ENCODE measurements at places on chromosomes 2 and 18.

DNA sequence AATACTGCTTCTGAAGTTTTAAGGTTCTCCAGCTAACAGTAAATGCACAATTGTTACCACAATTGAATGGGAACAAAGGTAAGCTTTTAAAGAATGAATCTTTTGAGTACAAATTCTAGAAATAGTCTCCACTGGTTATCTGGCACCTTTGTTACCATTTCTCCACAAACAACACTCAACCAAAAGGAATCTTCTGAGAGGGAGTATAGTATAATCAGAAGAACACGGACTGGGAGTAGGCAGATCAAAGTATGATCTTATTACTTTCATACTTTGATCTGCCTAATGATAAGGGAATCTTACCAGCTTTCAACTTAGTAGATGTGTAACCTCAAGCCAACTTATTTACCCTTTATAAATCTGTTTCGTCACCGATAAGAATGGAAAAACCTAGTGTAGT lies 1.4 kb downstream of the CEP76 start:
- peaks cover 3% of the 10 kb centered on the region for H3K27me3 ChIP-seq
- peaks cover 41% of the 10 kb centered on the region for H3K4me1 ChIP-seq
- H3K27ac ChIP-seq, result peak overlapping the region; percentile 100
- peaks cover 35% of the 10 kb centered on the region for H3K36me3 ChIP-seq

DNA sequence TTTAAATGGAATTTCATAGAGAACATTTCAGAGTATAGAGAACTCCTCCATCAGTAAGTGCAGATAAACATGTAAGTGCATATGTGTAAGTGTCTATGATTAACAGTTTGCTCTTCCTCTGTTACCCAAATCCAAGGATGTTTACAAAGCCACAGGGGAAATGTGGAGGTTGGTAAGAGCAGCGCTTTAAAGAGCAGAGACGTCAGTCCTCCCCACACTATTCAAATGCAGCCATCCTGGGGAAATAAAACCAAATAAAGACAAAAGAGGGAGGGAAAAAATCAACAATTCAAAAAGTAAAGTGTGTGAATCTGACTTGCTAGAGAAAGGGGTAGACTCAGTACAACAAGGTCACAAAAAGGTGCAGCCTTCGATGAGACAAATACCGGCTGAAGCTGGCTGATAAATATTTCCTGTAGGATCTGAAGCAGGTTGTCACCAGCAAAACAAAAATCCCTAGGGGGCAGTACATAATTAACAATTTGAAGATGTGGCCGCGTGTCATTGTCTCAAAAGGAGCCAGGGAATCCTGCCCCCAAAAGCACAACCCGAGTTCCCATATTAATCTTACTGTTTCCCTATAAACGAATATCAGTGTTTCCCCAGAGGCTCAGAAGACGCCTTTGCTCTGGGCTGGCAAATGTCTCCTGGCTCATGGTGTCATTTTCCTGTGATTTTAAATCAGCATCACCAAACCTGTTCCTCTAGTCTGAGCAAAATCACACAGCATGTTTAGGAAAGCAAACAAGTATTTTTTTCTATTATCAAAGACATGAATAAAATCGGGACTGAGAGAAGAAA lies 216.5 kb downstream of the CDCA7 start:
- peak; percentile 17 for DNase-seq
- peak overlapping the region; percentile 3 for H3K27ac ChIP-seq
- H3K4me3 ChIP-seq, result peak overlapping the region; percentile 72
- no peaks in the 10 kb centered on the region for H3K27me3 ChIP-seq

GRCh38 chr2:42971947-42972736 lies 179.8 kb upstream of the HAAO start:
- H3K27me3 ChIP-seq, result peaks cover 6% of the 10 kb centered on the region
- H3K27ac ChIP-seq, result no peak overlapping the region
- H3K36me3 ChIP-seq, result no peaks in the 10 kb centered on the region
- peaks cover 69% of the 10 kb centered on the region for H3K4me1 ChIP-seq

DNA sequence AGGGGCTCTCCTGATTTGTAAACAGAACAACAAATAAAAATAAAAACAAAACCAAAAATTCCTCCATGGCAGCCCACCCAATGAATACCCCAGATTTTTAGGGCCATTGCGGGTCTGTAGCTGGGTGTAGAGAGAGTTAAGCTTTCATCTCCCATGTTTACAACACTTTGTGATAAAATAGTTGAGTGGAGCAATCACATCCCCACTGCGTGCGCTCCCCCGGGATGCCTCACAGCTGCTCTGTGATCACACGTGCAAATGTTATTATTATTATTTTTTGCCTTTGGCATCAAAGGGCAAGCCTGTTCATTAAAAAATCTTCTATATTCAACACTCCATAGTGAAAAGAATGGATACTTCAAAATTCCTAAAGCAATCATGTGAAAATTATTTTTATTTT lies 118.0 kb downstream of the MBP start:
- H3K4me1 ChIP-seq, result peaks cover 41% of the 10 kb centered on the region
- H3K4me3 ChIP-seq, result no peak overlapping the region
- no peaks in the 10 kb centered on the region for H3K36me3 ChIP-seq
- no peak for DNase-seq
- no peak overlapping the region for H3K27ac ChIP-seq

DNA sequence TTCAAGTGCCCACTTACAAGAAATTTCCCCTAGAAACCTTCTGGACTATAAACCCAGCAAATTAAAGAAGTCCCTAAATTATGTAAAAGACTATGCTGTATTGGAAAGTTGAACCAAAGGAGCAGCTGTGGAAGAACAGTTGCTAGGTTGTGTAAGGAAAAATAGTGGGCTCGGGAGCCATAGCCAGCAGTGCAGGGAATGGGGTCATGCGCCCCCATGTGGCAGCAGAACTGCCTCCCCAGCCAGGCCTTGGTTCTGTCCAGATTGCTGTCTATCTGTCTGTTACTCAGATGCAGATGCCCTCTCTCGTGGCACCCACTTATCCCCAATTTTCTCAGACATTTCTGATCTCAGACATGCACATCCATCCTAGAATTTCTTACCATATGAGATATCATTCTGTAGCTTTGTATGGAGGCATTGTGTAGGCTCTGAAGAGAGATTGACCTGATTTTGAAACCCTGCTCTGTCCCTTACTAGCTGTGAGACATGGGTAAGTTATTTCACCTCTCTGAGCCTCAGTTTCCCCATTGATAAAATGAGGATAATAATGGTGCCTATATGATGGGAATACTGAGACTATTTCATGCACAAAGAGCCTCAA lies 258.3 kb downstream of the SS18 start:
- no peak overlapping the region for H3K4me3 ChIP-seq
- H3K4me1 ChIP-seq, result peaks cover 51% of the 10 kb centered on the region
- no peaks in the 10 kb centered on the region for H3K36me3 ChIP-seq
- DNase-seq, result peak; percentile 75
- H3K27me3 ChIP-seq, result no peaks in the 10 kb centered on the region

DNA sequence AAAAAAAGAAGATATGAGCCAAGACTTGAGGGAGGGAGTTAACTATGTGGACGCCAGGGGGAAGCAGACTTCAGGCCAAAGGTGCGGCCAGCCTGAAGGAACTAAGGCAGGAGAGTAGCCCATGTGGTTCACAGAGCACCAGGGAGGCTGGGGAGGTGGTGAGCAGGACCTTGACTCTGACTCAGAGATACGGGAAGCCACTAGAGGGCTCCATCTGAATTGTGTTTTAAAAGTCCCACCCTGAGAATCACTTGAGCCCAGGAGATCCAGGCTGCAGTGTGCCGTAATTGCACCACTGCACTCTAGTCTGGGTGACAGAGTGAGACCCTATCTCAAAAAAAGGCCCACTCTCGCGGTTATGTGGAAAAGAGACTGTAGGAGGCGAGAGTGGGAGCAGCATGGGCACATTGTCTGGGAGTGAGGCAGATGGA lies 12.3 kb downstream of the CEP192 start:
- H3K27me3 ChIP-seq, result no peaks in the 10 kb centered on the region
- H3K36me3 ChIP-seq, result peaks cover 6% of the 10 kb centered on the region
- H3K27ac ChIP-seq, result no peak overlapping the region
- H3K4me1 ChIP-seq, result no peaks in the 10 kb centered on the region
- peak; percentile 29 for DNase-seq
- no peak overlapping the region for H3K4me3 ChIP-seq

DNA sequence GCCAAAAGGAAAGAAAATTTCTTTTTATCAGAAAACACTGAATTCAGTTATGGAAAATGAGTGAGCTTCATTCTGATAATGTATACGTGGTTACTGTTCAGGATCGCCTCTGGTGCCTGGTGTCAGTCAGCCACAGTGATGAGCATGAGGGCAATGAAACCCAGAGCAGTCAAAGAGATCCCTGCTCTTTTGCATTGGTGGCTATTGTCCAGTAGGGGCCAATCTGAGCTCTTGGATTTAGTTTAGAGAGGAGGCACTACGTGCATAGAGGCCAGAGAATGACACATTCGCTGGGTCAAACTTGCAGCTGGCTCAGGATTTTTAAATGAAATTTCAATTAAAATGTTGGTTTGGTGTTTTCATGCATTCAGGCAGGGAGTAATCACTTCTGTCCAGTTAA lies 522.9 kb downstream of the TMEM182 start:
- H3K36me3 ChIP-seq, result no peaks in the 10 kb centered on the region
- no peak overlapping the region for H3K4me3 ChIP-seq
- DNase-seq, result no peak

DNA sequence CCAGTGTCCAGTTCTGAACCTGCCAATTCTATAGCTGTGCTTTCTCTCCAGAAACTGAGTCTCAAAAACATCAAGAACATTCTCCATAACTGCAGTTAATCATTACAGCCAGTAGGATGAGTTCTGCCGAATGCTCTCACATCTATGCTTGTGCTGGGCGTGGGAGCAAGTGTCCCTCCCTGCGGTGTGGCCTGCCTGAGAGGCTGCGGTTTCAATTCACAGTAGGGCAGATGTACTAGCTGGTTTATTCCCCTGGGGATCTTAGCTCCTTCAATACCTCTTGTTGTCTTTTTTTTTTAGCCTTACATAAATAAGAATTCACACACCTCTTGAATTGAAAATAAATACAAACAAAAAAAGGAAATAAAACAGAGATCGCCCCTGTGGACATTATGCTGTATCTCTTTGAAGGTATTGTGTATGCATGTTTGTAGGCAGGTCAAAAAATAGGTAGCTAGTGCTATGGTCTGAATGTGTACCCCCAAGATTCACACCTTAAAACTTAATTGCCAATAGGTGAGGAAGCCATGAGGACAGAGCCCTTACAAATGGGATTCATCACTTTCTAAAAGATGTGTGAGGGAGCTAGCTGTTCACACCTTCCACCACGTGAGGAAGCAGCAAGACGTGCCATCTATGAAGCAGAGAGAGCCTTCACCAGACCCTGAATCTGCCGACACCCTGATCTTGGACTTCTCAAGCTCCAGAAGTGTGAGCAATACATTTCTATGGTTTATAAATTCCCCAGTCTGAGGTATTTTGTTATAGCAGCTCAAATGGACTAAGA lies 74.3 kb downstream of the BCL2L11 start:
- H3K27ac ChIP-seq, result no peak overlapping the region
- H3K27me3 ChIP-seq, result no peaks in the 10 kb centered on the region
- H3K36me3 ChIP-seq, result no peaks in the 10 kb centered on the region
- DNase-seq, result no peak
- H3K4me1 ChIP-seq, result peaks cover 17% of the 10 kb centered on the region
- H3K4me3 ChIP-seq, result no peak overlapping the region

GRCh38 chr18:24811950-24812681 lies 351.7 kb downstream of the HRH4 start:
- no peak for DNase-seq
- H3K4me1 ChIP-seq, result peaks cover 42% of the 10 kb centered on the region
- H3K27me3 ChIP-seq, result no peaks in the 10 kb centered on the region
- no peak overlapping the region for H3K4me3 ChIP-seq
- H3K27ac ChIP-seq, result peak overlapping the region; percentile 12

GRCh38 chr18:38980420-38980819 lies 1414.8 kb upstream of the CELF4 start:
- H3K27me3 ChIP-seq, result no peaks in the 10 kb centered on the region
- no peak overlapping the region for H3K27ac ChIP-seq
- H3K36me3 ChIP-seq, result no peaks in the 10 kb centered on the region
- no peak for DNase-seq

- peaks cover 11% of the 10 kb centered on the region for H3K27me3 ChIP-seq
- DNase-seq, result no peak
- H3K36me3 ChIP-seq, result no peaks in the 10 kb centered on the region
- no peak overlapping the region for H3K27ac ChIP-seq
- peaks cover 40% of the 10 kb centered on the region for H3K4me1 ChIP-seq
These were observed 50.4 kb downstream of the CDCA7 start for GRCh38 chr2:173404841-173405750.

GRCh38 chr18:59266886-59267502 lies 6.3 kb downstream of the RAX start:
- no peak for DNase-seq
- peaks cover 100% of the 10 kb centered on the region for H3K27me3 ChIP-seq
- H3K4me1 ChIP-seq, result peaks cover 21% of the 10 kb centered on the region

GRCh38 chr18:48099481-48100164 lies 169.2 kb upstream of the SMAD2 start:
- peak overlapping the region; percentile 29 for H3K4me3 ChIP-seq
- DNase-seq, result peak; percentile 22
- H3K36me3 ChIP-seq, result no peaks in the 10 kb centered on the region
- peak overlapping the region; percentile 90 for H3K27ac ChIP-seq
- H3K4me1 ChIP-seq, result peaks cover 57% of the 10 kb centered on the region
- peaks cover 4% of the 10 kb centered on the region for H3K27me3 ChIP-seq
